Inflammatory macrophage treated with lipopolysaccharide for 1 hour (primary cell): ENCODE measurements at places on chromosomes 2 and 18.

DNA sequence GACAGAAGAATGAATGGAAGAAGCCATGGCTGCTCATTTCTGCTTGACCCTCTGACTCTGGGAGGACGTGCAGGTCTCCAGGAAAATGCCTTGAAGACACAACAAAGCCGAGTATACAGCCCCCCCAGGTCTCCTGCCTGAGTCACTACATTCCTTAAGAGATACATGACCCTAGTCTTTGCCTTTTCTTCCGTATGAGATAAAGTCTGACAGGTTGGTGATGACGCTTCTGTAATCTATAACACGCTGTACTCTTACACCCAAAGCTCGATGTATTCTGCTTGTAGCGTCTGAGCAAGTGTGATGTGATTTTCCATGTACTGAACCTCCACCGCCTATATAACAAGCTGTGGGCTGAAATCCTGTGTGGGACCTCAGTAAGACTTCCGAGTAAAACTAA lies 77.3 kb downstream of the KCTD1 start:
- no peak for DNase-seq

- DNase-seq, result no peak
Observed at GRCh38 chr2:48345176-48345575, 184.8 kb upstream of the STON1 start.

DNA sequence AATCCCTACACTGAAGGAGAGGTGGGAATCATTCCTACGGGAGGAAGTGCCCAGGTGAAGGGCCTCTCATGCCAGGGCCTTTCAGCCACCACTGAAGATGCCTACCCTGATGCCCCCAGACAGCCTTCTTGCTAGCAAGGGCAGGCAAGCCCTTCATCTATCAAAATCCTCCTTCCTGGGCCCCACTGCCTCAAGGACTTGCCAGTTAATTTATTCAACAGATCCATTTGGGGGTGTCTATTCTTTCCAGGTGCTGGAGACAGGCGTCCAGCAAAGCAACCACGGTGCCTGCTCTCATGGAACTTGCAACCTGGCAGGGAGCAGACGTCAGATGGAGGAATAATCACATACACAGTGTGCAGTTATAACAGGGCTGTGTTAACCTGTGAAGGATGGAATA lies 95.5 kb downstream of the GYPC start:
- DNase-seq, result no peak

- peak; percentile 55 for DNase-seq
Observed at GRCh38 chr2:217790681-217791392, 212.0 kb downstream of the TNS1 start.

- DNase-seq, result peak; percentile 40
Observed at GRCh38 chr2:108288534-108289106, at the start of gene SULT1C2. SULT1C2 (plus strand) TSS chr2:108288895; CDS start chr2:108293668, 4,773 bp downstream.

DNA sequence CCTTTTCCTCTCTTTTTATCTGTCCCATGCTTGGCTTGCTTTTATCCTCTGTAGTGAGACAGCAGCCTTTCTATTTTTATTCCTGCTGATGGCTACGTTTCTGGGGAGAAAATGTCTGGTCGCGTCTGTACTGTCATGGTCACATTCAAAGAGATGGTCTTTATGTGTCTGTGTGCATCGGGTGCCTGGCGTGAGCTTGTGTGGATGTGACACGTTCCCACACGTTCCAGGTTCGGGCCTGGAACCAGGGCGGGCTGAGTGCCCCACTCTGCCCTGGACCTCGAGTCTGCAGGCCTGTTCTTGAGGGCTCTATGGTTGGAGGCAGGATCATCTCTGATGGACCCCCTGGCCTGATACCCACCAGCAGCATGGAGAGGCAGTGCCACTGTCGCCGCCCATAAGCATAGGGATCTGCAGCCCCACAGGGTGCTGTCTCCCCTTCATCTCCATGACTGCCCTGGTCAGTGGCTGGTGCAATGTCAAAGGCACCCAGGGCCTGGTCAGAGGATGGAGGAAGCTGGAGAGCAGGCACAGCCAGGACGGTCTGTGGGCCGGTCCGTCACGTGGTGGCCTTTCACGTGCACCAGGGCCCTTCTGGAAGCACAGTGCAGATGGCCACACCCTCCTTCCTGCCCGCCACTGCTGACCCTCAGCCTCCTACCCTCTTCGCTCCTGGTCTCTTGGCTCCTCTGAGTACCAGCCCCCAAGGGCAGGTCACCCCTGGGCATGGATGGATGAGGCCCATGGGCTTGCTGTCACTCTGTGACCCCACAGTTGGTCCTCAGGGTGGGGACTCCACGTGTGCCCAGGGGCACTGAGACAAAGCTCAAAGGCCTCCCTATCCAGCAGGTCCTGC lies 149.2 kb upstream of the TWIST2 start:
- DNase-seq, result no peak

- DNase-seq, result no peak
Observed at GRCh38 chr18:26483633-26484032, 64.7 kb downstream of the KCTD1 start.

GRCh38 chr2:5598156-5598555 lies 94.0 kb upstream of the SOX11 start:
- no peak for DNase-seq

- no peak for DNase-seq
Observed at GRCh38 chr2:217805668-217806481, 196.9 kb downstream of the TNS1 start.

GRCh38 chr2:23651187-23652080 lies 266.5 kb downstream of the KLHL29 start:
- DNase-seq, result peak; percentile 15

DNA sequence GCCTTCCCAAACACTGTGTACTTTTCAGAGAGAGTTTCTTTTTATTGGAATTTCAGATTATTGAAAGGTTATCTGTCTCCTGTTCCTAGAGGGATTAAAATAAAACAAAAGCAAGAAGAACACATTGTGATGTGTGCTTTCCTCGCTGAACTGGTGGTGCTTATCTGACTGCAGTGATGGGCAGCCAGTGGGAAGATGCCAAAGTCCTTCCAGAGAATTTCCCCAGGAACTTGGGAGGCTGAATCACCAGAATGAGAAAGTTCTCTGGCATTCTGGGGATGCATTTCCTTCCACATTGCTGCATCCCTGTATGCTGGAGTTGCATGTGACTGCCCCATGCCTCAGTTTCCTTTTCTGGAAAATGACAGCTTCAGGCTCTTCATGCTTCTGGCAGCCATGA lies 53.9 kb upstream of the SEC11C start:
- DNase-seq, result no peak

- no peak for DNase-seq
Observed at GRCh38 chr2:241274127-241274526, 41.3 kb downstream of the HDLBP start.

- DNase-seq, result no peak
Observed at GRCh38 chr2:223674998-223675609, 72.9 kb upstream of the SCG2 start.

DNA sequence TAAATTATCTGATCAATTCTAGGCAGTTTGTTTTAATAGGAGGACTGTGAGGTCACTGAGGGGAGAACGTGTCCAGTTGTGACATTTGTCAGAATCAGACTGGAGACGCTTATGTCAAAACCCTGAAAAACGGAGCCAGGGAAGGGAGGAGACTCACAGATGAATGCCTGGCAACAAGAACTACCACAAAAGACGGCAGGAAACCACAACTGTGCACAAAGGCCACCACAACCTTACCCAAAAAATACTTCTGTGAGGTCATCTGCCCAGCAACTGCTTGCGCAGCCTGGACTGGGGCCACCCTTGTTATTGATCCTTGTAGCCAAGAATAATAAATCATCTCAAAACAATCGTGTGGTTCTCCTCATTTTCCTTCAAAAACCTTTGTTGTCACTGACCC lies 173.0 kb upstream of the ALKAL2 start:
- DNase-seq, result no peak

DNA sequence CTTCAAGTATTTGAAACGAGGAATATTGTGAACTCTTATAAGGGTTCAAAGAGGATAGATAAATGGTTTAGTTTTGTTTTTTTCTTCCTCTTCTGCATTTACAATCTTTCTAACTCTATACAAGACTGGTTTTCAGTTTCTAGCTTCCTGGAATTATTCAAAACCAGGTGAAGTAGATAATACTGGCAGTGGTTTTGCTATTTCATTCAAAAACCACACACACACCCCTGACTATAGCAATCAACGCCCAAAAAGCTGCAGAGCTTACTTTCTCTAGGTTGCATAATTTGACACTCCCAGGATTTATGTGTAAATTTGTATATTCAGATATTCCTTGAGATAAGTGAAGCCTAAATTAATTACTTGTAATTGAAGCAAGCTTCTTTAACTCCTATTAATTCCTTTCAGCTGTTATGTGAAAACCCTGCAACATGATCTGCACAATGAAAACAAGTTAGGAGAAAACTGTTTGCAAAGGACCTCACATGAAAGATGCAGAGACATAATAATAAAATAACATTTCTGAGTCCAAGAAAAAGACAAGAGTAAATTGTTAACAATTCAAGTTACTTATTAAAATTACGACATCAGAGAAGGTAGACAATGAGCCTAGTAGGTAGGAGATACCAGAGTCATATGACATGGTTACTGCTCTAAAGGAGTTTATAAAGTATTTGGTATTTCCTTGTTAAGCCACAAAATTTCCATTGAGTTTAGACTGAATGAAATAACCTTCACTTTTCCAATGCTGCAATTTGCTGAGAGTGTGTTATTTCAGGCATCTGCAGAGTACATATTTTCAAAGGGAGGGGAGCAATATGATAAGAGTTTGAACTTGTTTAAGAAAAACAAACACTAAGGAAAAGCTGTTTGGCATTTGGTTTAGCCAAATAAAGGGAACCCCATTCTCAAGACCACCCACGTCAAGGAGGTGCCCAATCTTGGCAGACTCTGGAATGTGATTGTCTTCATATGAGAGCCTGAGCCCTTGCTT lies 1.6 kb upstream of the NFE2L2 start:
- DNase-seq, result no peak

DNA sequence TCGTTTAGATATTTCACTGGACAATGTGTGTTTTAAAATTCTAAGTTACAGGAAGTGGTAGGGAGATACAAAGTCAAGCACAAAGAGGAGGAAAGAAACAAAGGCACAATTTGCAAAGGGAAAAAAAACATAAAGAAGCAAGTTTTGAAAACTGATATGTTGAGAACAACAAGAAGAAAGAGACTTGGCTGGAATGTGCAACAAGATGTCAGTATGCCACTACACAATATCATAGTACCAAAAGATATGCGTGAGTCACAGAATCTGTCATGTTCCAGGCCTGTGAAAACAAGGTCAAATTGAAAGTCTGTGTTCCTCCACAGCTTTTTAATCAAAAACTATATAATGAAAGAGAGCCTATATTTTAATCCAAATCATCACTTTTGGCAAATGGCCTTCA lies 12.0 kb downstream of the EXOC6B start:
- no peak for DNase-seq

GRCh38 chr18:62138461-62139235 lies 48.2 kb downstream of the PIGN start:
- DNase-seq, result no peak

- no peak for DNase-seq
Observed at GRCh38 chr18:73124175-73124574, 256.4 kb upstream of the NETO1 start.

DNA sequence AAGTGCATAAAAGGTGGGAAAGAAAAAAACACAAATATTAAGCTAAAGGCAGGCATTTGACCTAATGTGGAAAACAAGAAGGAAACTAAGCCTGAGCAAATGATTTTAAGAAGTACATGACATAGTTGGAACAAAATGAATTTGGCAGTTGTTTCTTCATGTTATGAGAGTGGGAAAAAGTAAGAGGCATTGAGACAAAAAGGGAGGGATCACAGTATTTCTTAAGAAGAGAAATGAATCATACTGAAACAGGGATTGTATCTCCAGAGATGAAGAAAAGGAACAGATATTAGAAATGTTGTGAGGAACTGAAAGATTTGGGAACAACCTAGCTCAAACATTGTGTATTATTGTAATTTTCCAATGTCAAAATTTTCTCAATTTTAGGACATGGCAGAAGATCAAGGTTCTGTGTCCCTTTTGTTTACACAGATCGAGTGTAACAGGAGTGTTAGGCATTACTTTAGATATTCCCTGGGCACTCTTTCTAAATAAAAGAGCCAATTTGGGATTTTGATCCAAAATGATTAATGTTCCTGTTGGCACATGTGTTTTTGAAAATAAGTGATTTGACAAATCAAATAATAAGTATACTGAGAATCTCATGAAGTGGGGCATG lies 98.6 kb downstream of the CALCRL start:
- DNase-seq, result peak; percentile 73

GRCh38 chr2:231260442-231261208 lies 62.2 kb downstream of the ARMC9 start:
- DNase-seq, result peak; percentile 11

GRCh38 chr2:235979753-235980435 lies 188.3 kb downstream of the GBX2 start:
- DNase-seq, result no peak

DNA sequence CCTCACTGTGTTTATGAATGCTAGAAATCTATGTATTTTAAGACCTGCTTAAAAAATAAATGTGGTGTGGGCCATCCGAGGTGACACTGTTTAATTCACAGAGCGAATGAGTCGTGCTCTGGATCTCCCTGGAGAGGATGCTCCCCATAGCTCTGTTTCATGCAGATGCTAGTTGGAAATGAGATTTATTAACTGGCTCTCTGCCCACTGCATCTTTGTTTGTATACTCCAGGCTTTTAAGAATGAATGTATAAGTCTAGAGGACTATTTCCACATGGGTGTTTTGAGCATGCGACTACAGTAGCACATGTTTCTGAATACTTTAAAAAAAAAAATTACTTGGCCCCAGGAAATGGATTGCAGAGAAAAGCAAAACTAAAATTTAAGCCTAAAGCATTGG lies 3.9 kb downstream of the MAPRE2 start:
- no peak for DNase-seq

DNA sequence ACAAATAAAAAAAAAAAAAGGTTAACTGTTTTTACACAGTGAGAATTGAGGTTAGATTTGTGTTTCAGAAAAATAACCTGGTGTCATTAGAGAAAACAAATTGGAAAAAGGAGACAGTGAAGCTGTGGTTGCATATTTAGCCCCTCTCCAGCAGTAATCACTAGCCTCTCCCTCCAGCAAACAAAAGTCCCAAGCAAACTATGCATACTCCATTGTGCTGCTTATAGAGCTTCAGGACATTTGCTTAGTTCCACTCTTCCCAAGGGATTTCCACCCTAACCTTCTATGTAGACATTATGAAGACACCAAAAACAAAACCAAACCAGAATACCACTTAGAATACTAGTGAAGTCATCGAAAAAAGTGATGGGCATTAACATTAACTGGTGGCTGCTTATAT lies 534.2 kb upstream of the CDH2 start:
- no peak for DNase-seq

- DNase-seq, result no peak
Observed at GRCh38 chr2:12321886-12322285, 394.9 kb upstream of the TRIB2 start.

GRCh38 chr18:75491361-75491760 lies 63.9 kb upstream of the SMIM21 start:
- DNase-seq, result no peak
